ENCODE measurements at places on chromosomes 16 and 17. TPM values are rescaled to one million over a fixed set of nuclear protein-coding genes. Genes with fewer than 3 reads are reported as not detected.

Gene KDM6B
- polyA plus RNA-seq, result 2.2 TPM

Gene CNP
- polyA plus RNA-seq, result 44.6 TPM

Gene SLC6A2
- 12.4 TPM for polyA plus RNA-seq

Gene OR3A3
- not detected for polyA plus RNA-seq

Gene CCL22
- 2.6 TPM for polyA plus RNA-seq

Gene MYCBPAP
- polyA plus RNA-seq, result 2.2 TPM

Gene BCL7C
- polyA plus RNA-seq, result 7.7 TPM

Gene SLC22A31
- polyA plus RNA-seq, result 2.9 TPM

Gene ARRB2
- 35.9 TPM for polyA plus RNA-seq

Gene SLC26A11
- polyA plus RNA-seq, result 14.0 TPM

Gene ACSM3
- polyA plus RNA-seq, result 14.5 TPM

Gene C1QTNF1
- 74.4 TPM for polyA plus RNA-seq

Gene CCL4
- polyA plus RNA-seq, result 10.0 TPM

Gene TOB1
- 75.4 TPM for polyA plus RNA-seq

Gene PRSS33
- polyA plus RNA-seq, result not detected

Gene TPSAB1
- not detected for polyA plus RNA-seq

Data from adrenal gland (tissue), 19 donors.